GM12878 (cell line): ENCODE measurements at places on chromosomes 2 and 18.

- DNase-seq, result no peak
Measured at GRCh38 chr18:31679133-31679742, 5.1 kb downstream of the B4GALT6 start.

DNA sequence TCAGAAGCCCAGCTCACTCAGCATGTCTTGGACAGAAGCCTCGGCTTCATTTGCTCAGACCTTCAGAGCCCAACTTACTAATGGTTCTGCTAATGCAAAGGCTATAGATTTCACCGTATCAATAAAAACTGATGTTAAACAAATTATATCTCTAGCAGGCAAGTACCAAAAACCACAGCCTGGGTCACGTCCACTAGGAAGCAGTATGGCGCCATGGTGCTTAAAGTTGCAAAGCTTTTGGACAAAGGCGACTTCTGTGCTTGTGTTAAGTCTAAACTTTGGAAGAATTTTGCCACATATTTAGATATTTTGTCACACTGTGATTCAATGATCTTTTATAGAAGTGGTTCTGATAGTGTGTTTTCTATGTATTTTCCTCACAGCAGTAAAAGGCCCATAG lies 276.8 kb upstream of the PARD3B start:
- no peak for DNase-seq

DNA sequence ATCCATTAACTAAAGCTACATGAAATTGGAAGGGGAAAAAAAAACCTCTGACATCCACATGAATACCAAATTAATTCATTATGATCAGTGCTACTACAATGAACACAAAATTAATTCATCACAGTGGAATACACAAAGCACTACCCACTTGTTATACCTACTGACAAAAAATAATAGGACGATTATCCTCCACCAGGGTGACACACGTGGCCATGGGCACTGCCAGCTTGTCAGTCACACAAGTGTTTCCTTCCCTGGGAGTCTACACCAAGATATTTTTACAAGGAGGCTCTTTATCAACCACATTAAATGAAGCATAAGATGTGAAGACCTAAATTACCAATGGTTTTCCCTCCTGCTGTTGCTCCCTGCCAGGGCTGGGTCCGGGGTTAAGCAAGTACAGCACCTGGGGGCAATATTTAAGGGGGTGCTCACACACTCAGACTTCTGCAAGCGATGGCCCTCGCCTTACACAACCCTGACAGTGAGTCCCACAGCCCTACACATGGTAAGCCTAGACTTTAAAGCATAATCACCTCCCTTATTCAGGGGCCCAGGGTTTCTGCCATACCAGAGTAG lies 90.1 kb downstream of the TCF4 start:
- no peak for DNase-seq

- DNase-seq, result no peak
Measured at GRCh38 chr2:208358758-208359631, 47.6 kb upstream of the PTH2R start.

DNA sequence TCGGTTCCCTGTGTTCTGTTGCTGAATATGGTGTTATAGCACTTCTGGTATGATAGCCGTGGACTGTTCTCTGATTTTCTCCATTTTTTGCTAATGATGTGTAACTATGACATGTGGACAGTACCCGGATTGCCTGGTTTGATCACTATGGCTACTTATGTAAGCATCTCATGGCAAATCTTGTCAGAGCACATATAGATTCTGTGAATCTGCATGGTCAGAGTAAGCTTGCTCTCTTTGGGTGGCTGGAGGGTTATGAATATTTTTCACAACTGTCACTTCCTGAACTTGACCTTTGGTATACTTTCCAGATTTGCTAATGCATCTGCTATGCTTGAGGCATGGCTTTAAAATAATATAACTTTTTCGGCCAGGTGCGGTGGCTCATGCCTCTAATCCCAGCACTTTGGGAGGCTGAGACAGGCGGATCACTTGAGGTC lies 36.8 kb upstream of the ATP8B1 start:
- DNase-seq, result no peak

DNA sequence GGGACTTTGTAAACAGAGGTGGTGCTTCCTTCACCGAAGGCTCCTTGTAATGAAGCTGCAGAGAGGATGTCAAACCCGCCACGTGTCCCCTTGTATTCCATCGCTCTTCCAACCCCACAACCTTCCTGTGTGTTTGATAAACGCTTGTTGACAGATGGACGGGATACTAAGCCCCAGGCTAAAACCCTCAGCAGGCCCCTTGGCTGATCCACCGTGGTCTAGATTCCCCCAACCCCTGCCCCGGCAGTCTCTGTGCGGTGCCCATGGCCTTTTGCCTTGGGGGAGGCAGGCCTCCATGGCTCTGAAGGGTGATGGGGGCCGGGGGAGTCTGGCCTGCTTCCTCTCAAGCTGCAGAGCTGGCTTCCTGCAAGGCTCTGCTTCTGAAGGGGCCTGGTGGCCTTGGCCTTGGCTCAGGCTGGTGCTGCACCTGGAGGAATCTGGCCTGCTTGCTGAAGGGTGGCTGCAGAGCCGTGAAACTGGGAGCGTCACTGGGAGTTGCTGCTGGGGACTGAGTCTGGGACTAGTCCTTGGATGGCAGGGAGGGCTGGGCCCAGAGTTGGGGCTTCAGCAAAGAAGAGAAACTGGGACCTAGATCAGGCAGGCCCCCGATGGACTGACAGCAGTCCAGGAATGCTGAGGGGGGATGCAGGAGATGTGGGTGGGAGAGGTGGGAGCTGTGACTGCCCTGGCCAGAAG lies 9.6 kb upstream of the NTSR2 start:
- DNase-seq, result no peak

- no peak for DNase-seq
Measured at GRCh38 chr2:172119089-172119488, 16.4 kb upstream of the DLX2 start.

- no peak for DNase-seq
Measured at GRCh38 chr18:79738581-79739439, 58.9 kb upstream of the KCNG2 start.

DNA sequence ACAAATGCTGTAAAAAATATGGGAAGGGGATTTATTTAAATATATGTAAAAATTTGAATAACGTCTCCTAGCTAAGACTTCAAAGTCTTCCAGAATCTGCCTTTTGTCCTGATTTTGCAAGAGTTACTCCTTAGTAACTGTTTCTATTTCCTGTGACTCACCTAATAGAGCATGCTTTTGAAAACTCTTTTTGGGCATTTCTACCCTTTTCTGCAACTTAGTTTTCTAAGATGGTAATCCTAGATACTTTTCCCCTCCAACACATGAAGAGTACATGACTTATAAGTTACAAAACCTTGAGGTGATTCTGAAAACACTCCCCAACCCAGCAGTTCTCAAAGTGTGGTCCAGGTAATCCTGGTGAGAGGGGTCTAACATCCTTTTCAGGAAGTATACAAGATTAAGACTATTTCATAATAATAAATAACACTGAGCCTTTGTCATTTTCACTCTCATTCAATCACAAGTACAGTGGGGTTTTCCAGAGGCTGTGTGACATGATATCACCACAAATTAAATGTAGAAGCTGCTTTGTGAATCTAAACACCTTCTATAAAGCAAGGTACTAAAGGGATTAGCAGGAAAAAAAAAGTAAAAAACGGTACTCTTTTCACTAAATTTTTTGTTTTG lies 31.9 kb downstream of the PPP4R3B start:
- no peak for DNase-seq

GRCh38 chr2:155377931-155378444 lies 679.5 kb downstream of the KCNJ3 start:
- no peak for DNase-seq

DNA sequence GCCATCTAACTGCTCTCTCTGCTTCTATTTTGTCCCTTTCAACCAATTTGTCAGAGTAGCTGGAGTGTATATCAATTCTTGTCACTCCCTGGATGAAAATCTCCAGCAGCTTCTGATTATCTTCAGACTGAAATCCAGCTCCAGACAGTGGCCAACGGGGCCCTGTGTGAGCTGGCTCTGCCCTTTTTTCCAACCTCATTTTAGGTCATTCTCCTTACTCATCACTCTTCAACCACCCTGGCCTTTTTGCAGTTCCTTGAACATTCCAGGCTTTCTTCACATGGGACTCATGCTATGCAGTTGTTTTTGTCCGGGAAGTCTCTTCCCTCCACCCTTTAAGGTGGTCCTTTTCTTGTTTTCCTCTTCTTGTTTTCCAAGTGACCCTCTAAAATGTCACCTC lies 15.4 kb upstream of the FAP start:
- no peak for DNase-seq

DNA sequence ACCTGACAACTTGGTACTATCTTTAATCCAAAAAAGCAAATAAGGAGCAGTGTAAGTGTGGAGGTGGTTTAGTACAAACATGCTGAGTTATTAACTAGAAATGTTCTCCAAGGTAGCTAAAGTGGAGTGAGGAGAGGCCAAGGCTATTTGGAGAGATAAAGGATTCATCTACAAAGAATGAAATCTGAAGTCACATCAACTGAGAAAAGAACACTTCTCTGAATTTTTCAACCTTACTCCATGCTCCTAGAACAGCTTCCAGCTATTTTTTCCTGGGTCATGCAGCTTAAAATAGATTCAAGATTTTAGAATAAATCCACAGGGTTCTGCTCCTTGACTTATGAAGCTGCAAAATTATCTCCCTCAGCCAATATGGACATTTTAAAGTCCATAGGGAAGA lies 18.7 kb downstream of the IMMT start:
- DNase-seq, result no peak

GRCh38 chr2:225532096-225532495 lies 132.6 kb downstream of the NYAP2 start:
- DNase-seq, result no peak

DNA sequence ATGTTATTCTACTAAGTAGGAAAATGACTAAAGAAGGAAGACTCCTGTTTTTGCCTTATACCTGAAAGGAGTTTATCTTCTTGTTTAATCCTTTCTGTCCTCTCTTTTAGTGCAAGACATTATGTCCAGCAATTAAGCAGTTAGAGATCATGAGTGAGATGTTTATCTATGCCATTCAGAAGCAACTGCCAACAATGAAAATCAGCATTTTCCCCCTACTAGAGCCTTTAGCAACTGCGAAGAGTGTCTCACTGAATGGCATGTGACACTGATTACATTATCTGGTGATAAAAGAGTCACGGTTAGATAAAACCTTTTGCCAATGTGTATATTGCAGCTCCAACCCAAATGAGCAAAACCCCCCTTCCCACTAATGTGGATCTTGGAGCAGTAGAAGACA lies 357.7 kb upstream of the SYT4 start:
- DNase-seq, result no peak

DNA sequence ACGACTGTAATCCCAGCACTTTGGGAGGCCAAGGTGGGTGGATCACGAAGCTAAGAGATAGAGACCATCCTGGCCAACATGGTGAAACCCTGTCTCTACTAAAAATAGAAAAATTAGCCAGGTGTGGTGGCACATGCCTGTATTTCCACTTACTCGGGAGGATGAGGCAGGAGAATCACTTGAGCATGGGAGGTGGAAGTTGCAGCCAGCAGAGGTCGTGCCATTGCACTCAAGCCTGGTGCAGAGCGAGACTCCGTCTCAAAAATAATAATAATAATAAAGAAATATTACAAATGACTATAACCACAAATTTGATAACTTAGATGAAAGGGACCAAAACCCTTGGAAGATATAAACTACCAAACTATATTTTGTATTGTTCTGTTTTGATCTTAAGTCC lies 226.3 kb upstream of the GULP1 start:
- no peak for DNase-seq

- DNase-seq, result no peak
Measured at GRCh38 chr2:141554810-141555209, 576.0 kb downstream of the LRP1B start.
